Stimulated activated CD4-positive, alpha-beta T cell treated with anti-CD3 and anti-CD28 coated beads, Interleukin-12 subunit alpha, Interleukin-12 subunit beta, amount 100 ng/mL, for 48 hours (primary cell): ENCODE measurements at places on chromosomes 5 and 9.

- DNase-seq, result no peak
These were observed 414.9 kb downstream of the ENC1 start for GRCh38 chr5:74225587-74225986.

GRCh38 chr5:115809946-115810345 lies 6.5 kb downstream of the CDO1 start:
- no peak for DNase-seq

DNA sequence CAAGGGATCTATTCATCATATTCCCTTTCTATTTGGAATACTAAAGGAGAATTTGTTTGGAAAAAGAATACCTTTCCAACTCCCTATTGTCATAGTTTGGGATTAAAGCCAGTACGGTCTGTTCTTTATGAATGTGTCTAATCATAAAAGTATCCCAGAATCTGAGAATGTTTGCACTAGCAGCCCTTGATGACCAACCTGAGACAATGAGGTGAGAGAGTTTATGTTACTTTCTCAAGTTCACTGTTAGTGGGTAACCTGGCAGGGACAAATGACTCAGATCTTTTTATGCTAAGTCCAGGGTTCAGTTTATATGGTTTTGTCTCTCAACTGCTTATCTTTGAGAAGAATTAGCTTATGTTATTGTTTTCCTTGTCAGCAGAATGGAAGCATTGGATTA lies 25.3 kb upstream of the TLR4 start:
- no peak for DNase-seq

DNA sequence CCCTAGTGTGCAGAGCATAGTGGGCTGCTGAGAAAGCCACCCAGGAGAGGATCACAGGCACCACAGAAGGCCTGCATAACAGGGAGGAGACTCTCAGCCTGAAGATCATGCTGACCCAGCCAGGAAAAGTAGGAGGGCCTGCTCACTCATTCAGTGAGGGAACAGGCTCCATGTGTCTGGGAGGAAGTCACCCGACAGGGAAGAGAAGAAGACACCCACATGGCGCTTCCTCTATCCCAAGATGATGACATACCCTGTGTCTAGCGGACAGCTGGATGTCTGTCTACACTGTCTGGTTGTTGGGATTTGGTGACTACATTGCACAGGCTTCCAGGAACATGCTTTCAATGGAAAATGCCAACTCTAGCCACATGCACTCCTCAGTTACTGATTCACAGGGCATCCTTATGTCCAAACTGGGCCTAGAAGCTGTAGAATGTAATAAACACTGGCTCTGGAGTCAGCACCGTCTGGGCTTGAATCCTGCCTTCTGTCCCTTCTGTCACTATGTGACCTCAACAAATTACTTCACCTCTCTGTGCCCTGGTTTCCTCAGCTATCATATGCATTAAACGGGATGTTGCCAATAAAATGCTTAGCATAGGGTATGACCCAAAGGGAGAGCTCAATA lies 47.6 kb downstream of the KLHL3 start:
- no peak for DNase-seq

DNA sequence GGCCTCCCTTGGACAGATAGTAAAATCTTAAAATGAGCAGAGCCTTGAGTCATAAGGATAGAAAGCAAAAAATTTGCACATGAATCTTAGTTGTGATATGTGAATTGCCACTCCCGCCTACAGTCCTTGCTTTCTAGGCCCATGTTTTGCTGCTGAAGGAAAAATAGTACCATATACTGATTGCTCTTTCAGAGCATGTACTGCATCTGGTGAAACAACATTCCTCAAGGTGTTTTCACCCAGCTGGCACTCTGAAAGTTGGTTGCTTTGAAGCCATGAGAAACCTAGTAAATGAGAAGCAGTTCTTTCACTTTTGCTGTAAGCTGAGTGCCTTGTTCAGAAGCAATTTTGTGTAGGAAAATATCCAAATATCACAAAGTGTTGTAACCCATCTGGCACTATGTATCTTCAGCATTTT lies 10.3 kb downstream of the CDC37L1 start:
- DNase-seq, result no peak

- DNase-seq, result no peak
These were observed at the start of gene TRIM7 for GRCh38 chr5:181204826-181205760. TRIM7 (minus strand) TSS chr5:181205196; CDS start chr5:181205110, 86 bp downstream.

DNA sequence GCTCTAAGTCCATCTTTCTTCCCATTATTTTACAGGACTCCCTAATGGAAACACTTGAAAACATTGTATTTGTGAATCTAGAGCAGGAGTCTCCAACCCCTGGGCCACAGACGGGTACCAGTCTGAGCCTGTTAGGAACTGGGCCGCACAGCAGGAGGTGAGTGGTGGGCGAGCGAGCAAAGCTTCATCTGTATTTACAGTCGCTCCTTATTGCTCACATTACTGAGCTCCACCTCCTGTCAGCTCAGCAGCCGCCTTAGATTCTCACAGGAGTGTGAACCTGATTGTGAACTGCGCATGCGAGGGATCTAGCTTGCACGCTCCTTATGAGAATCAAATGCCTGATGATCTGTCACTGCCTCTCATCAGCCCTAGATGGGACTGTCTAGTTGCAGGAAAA lies 111.0 kb downstream of the MED27 start:
- DNase-seq, result no peak

GRCh38 chr9:72254901-72255545 lies 105.8 kb downstream of the GDA start:
- no peak for DNase-seq

- DNase-seq, result no peak
These were observed 417.4 kb downstream of the CETN3 start for GRCh38 chr5:89992201-89992600.

DNA sequence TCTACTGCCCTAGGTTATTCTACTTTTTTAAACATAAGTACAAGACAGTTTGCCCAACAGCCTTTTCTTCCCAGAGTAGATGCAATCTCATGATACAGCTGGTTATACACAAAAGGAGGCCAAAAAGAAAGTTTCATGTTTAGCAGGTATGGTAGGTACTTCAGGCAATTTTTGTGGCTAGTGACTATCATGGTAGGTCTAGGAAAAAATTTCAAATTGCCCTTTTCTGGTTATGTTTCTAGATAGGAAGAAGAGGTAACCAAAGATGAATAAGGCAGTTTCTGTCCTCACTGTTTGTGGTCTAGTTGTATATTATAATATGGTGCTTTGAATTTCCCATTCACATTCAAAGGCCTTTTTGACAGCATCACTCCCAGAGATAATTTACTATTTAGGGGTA lies 19.7 kb downstream of the MEGF9 start:
- DNase-seq, result no peak

GRCh38 chr5:61788548-61788947 lies 456.5 kb downstream of the ZSWIM6 start:
- no peak for DNase-seq

DNA sequence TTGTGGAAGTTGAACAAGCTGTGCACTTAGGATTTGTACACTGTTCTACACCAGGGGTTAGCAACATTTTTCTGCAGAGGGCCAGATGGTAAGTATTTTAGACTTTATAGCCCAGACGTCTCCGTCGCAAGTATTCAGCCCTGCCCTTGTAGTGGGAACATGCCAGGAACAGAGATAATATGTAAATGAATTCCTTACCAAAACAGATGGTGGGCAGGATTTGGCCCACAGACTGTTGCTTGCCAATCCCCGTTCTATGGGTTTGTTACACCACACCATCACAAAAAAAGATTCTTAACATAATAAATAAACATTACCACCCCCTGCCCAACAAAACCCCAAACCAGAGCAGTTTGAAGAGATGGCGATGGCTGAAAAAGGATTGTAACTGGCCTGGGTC lies 74.3 kb downstream of the AMBP start:
- DNase-seq, result no peak

- DNase-seq, result no peak
These were observed 9.4 kb downstream of the BTNL8 start for GRCh38 chr5:180908400-180908799.

DNA sequence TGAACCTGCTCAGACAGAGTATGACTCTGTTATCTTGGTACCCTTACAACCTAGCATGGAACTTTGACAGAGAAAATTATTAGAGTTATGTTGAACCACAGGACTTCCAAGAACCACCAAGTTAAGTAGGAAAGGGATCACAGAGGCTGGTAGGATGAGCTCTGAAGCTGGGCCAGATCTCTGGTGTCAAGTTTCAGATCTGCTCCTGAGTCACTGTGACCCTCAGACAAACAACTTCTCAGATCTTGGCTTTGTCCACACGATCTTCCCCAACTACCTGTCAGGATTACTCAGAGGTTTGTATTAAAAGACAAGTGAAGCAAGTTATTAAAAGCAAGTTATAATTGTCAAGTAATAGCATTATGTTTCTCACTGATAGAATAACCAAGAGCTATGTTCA lies 189.0 kb downstream of the SEC61B start:
- DNase-seq, result no peak
